ENCODE measurements at places on chromosomes 3 and 15.

DNA sequence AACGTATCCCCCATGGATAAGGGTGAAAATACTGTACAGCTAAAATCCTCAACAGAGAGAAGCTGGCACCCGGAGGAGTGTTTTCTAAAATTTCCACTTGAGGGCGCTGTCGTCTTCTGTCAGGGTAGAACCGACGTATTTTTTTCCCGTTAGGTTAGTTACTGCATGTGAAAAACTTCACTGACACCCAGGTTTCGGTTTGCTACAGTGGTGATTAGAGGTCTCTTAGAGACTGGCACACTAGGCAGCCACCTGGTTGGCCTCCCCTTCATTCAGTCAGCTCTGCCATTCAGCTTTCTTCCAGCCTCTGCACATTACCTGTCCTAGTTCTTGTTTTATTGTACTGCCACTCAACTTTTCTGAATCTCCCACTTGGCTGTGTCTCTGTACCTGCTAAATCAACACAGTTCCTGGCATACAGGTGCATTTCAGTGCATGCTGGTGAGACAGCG is 18.4 kb downstream of the CCK start:
- peak; percentile 45 for DNase-seq

DNA sequence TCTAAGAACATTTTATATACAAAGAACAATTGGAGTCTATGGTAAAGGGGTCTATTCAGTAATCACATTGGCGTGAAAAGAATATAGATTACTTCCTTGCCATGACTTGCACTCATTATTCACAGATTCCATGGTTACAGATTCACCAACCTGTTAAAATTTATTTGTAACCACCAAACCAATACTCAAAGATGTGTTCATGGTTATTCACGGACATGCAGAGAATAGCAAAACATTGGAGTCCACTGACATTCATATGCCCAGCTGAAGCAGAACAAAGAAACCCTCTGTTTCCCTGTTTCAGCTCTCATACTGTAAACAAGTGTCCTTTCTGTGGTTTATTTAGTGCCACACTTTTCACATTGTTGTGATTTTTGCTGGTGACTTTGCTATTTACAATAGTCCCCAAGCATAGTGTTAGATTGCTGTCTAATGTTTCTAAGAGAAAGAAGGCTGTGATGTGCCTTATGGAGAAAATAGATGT is 185.8 kb upstream of the TTC14 start:
- no peak for DNase-seq

- DNase-seq, result no peak
These were observed 7.2 kb upstream of the MFGE8 start for GRCh38 chr15:88920186-88920891.

GRCh38 chr3:194397757-194398312 is 1.2 kb downstream of the GP5 start:
- no peak for DNase-seq

DNA sequence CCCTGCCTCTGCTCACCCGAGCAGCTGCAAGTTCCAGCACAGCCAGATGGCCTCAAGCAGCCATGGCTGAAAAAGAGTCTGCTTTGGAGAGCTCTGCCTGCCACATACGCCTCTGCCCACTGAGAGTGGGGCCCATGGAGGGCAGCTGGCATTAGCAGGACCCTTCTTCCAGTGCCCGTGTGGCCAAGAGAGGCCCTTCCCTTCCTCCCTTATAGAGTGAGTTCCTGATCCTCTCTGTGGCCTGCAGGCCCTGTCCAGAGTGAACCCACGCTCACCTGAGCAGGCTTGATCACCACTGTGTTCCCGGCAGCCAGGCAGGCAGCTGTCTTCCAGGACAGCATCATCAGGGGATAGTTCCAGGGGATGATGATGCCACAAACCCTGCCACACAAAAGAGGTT is 41.4 kb upstream of the SLC41A3 start:
- no peak for DNase-seq

DNA sequence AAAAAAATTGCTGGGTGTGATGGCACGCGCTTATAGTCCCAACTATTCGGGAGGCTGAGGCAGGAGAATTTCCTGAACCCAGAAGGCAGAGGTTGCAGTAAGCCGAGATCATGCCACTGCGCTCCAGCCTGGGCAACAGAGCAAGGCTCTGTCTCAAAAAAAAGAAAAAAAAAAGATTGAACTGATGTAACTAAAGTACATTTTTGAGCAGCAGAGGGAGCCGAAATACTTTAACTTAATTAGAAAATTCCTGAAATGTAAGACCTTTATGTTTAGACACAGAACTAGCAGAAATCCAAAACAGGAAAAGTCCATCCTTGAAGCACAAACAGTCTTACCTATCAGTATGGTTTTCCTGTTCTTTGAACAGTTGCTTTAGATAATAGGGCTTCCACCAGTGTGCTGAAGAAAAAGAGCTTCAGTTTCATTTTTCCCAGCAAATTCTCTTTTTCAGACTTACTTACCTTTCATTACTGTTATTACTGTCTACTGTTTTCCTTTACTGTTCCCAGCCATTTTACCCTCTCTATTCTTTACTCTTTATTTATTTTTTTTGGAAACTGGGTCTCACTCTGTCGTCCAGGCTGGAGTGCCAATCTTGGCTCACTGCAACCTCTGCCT is 33.4 kb upstream of the ZNF609 start:
- DNase-seq, result no peak

GRCh38 chr3:71949442-71949841 is 164.5 kb upstream of the PROK2 start:
- DNase-seq, result no peak

DNA sequence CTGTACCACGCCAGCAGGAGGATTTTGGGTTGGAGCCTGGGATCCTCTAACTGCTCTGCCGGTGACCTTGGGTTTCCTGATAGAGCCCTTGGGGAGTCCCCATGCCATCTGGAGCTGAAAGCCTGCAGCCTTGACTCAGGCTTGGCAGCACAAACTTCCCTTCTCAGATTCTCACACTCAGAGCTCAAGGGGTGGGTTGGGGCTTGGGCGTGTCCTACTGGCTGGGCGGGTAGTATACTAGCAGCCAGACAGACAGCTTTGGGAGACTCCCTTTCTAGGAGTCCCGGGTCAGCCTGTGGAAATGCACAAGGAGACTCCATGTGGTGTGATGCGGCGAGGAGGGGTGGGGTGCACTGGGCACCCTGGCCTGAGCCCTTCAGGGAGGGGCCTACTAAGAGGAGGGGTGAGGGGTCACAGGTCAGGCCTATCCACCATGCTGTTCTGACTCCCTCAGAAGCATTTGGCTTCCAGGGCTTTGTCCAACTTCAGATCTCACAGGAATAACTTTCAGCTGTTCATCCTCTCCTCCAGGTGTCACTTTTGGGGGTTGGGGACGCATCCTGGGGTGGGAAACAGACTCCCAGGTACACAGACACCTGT is 21.6 kb upstream of the PLXNA1 start:
- peak; percentile 83 for DNase-seq

DNA sequence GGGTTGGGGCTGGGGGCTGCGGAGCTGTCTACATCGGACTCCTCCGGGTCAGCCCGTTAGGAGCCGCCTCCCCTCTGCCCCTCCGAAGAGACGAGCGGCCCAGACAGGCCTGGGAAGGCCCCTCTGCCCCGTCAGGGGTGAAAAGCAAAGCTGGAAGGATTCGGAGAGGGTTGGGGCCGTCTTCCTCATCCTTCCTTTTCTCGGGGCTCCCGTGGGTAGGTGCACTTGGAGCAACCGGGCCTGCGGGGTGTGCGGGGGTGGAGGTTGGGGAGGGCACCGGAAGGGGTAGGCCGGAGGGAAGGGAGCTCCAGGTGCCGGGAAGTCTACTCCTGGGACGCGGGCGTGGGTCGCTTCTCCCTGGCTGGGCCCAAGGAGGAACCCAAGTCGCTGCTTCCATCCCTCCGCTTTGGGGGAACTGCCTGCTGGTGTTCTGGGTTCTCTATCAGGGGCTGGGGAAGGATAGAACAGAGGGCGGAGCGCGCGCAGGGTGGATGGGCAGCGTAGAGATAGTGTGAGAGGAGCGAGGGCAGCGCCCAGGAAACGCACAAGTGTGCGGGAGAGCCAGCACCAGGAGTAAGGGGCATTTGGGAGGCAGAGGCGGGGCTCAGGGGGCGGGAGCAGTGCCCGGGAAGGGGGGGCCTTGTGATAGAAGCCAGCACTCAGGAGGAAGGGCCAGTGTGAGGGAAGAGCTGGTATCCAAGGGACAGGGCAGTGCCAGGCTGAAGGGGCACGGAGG is 590 bp downstream of the POLR2H start:
- DNase-seq, result peak; percentile 65

GRCh38 chr3:37324131-37324530 is 149.7 kb upstream of the LRRFIP2 start:
- no peak for DNase-seq

DNA sequence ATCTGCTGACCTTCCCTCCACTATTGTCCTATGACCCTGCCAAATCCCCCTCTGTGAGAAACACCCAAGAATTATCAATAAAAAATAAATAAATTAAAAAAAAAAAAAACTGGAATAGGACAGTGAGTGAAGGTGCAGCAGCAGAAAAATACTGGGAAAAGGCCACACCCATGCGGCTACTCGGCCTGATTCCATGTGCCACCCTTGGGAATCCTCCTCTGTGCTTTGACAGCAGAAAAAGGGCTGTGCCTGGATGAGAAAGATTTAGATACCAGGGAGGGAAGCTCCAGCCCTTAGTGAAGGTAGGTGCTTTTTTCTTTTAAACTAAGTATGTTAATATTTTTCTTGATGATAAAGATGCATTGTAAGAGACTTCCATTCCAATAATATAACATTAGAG is 107.8 kb downstream of the CTNNB1 start:
- no peak for DNase-seq

DNA sequence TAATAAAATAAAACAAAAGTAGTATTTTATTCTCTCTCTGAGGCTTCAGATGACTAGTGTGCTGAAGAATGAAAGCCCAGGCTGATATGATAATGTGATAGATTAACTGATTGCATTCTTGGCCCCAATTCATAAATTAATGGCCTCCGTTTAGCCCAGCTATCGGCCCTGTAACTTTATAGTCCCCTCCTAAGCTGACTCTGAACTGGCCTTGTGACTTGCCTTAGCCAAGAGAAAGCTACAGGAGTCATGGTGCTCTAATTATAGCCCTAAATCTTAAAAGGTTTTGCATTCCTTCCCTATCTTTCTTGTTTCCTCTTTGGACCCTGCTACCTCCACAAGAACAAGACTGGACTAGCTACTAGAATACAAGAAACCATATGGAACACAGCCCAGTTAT is 123.2 kb upstream of the EPHA3 start:
- DNase-seq, result no peak

DNA sequence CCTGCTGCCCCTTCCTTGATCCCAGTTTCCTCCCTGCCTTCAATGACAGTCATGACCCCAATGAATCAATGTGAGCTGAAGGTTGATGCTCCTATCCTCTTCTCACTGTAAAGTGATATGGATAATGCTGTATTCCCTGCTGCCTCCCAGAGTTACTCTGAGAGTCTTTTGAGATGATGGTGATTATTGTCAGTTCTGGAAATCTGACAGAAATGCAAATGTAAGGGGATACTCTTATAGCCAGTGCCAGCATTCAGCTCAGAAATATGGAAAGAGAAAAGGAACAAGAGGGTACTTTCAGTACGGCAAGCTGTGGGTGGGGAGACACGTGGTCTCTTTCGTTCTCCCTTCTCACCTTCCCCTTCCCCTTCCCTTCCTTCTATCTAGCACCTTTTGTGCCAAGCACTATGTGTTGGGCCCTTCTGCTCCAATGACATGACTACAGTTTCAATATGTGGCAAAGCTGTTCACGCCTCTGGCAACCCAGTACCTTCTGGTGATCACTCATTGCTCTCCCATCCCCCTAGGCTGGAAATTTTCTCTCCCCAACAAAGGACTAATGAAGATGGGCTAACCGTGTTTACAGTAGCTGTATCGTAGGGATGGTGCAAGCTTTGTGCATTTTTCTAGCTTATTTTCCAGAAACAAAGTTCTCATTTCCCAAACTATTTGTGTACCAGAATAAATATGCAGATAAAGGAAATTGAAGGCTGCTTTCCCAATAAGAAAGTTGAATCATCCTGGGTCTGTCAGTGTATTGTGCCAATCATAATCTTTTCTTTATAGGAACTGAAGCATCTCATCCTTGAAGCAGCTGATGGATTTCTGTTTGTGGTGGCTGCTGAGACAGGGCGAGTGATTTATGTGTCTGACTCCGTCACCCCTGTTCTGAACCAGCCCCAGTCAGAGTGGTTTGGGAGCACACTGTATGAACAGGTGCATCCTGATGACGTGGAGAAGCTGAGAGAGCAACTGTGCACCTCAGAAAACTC is 70.3 kb downstream of the ARNT2 start:
- no peak for DNase-seq

DNA sequence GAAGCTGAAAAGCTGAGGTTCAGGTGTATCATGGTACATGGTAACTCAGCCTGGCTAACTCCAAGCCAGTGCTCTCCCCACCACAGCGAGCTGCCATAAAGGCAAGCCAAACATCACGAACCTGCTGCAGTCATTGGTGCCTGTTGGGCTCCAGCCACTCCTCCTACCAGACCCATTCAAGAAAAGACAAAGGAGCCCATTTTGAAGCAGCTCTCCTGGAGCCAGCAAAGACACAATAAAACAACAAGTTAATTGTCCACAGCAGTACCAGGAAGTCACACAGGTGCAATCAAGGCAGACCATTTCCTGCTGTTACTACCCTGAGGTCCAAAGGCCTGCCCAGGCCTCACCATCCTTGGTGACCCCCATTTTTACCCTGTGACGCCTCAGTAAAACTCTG is 77.6 kb downstream of the DAPK2 start:
- no peak for DNase-seq

GRCh38 chr3:155064920-155065319 is 15.2 kb upstream of the MME start:
- no peak for DNase-seq

- peak; percentile 51 for DNase-seq
These were observed 20.5 kb downstream of the TM4SF4 start for GRCh38 chr3:149494759-149495580.

DNA sequence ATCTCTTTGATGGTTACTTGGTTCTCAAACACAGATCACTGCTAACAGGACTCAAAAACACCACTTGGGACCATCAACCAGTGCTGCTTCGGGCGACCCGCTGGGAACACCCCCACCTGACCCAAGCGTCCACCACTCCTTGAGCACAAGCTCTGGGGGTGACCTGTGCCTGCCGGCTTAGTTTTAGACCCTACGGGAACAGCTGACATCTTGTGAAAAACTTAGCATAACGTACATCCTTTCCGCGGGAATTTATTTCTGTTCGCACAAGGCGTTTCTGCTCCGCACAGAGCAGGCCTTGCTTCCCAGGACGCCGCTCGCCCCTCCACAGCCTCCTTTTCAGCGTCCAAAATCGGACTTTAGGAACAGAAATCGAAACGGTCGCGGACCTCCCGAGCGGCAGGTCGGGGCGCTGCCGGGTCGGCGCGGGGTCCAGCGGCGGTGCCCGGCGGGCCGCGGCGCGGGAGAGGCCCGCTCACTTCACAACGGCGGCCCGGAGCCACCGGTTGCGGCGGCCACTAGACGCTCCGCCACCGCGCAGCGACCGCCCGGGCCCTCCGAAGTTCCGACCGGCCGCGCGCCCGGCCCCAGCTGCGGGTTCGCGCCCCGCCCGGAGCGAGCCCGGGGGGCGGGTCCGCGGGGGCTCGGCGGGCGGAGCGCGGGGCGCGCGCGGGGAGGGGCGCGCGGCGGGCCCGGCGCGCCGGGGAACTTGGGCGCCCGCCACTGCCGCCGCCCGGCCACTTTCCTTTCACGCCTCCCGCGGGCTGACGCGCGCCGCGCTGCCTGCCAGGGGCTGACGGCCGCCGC is 959 bp downstream of the SFMBT1 start:
- peak; percentile 42 for DNase-seq

- peak; percentile 86 for DNase-seq
These were observed 15.2 kb downstream of the SSUH2 start for GRCh38 chr3:8629151-8630021.
